ENCODE measurements at places on chromosomes 5 and 9.

DNA sequence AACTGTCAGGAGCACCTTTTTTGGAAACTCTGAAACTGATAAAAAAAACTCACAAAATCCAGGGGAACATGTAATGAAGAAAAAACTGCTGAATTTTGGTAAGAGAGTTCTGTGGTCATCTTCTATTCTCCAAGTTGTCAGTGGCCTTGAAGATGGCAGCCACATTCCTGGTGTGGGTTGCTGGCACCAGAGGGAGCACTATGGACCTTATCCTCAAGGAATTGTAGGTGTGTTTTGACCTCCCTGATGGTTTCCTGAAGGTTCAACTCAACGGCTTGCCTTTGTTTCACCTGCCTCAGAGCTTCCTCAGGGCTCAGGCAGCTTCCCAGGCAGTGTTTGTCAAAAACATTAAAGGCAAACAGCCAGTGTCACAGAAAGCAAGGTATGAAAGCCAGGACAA, 2.2 kb upstream of the SLC38A9 start:
- no peak for DNase-seq

GRCh38 chr5:139601429-139601828, 40.3 kb downstream of the UBE2D2 start:
- DNase-seq = no peak

DNA sequence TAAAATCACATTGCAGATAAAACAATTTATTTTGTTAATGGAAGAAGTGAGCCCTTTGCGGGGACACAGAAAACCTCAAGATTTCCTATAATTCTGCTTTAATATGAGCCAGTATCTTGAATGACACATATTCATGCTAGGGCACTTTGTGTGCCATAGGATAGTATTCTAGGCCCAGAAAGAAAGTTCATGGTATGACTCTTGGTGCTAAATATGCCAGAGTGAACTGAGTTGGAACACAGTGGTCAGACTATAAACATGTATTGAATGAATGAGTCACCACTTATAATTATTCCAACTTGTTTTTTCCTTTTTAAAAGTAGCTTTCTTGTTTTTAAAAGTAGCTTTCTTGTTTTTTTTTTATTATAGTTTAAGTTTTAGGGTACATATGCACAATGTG, 46.0 kb downstream of the ADAMTS19 start:
- no peak for DNase-seq

GRCh38 chr9:18442629-18443491, 31.1 kb upstream of the ADAMTSL1 start:
- peak; percentile 11 for DNase-seq

DNA sequence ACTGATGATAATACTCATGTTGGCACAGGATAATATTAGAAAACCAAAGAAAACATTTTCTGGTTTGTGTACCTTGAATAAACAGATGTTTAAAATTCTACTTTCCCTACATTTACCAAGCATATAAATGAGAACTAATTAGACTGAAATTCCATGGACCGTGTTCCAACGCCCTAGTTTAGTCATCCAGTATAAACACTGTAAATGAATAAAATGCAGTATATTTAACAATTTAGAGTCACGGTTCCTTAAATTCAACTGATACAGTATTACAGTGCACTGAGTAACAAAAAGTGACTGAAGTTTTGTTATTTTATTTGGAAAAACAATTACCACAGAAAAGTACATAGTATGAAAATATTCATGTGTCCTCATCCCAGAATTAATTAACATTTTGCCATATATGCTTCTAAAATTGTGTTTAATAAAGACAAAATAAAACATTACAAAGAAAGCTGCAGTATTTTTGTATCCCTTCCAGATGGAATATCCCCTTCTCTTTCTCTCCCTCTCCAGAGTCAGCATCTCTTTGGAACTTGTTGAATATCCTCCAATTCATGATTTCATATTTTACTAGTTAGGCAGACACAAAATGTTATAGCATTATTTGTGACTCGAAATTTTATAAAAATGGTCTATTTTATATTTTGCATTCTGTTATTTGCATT, 112.5 kb downstream of the HMHB1 start:
- no peak for DNase-seq

GRCh38 chr9:19788614-19789271, at the start of gene SLC24A2:
Gene SLC24A2, minus strand, starts transcription at chr9:19789037.
- no peak for DNase-seq

GRCh38 chr9:135183528-135184180, 96.2 kb downstream of the OLFM1 start:
- no peak for DNase-seq

- DNase-seq = no peak
Observed at GRCh38 chr9:97852399-97853055, 499 bp upstream of the FOXE1 start.

- DNase-seq = no peak
Observed at GRCh38 chr9:116927726-116928125, 240.6 kb downstream of the TRIM32 start.

GRCh38 chr9:103700195-103700962, 393.7 kb upstream of the SMC2 start:
- DNase-seq = no peak

- no peak for DNase-seq
Observed at GRCh38 chr9:133812941-133813748, 75.0 kb upstream of the SARDH start.

DNA sequence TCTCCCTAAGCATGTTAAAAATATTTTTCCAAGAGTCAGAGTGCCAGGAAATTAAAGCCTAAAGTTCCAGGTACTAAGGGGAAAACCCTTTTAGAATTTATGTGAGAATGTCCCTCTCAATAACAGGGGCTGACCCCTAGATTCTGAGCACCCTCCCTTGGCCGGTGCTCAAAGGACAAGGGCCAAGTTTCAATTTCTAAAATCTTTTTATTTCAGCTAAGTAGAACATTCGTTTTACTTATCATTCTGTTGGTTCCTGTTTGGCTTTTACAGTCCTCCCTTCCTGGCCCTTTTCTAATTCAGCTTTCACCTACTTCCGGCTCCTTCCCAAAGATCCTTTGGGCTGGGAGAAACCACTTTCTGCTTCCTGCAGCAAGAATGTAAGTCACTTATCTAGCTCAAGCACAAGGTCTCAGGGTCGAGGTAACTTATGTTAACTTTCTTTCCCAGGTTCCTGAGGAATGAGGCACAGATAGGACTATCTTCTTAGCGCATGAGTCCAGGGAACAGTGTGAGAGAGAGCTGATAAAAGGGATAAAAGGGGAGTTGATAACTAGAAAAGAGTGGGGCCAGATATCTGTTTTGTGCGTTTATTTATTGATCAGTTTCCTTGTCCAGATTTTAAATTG, 34.6 kb upstream of the F2RL2 start:
- no peak for DNase-seq

- DNase-seq = no peak
Observed at GRCh38 chr9:100303747-100304146, 49.0 kb downstream of the TEX10 start.

- DNase-seq = no peak
Observed at GRCh38 chr5:126975796-126976195, 54.6 kb downstream of the MARCHF3 start.

DNA sequence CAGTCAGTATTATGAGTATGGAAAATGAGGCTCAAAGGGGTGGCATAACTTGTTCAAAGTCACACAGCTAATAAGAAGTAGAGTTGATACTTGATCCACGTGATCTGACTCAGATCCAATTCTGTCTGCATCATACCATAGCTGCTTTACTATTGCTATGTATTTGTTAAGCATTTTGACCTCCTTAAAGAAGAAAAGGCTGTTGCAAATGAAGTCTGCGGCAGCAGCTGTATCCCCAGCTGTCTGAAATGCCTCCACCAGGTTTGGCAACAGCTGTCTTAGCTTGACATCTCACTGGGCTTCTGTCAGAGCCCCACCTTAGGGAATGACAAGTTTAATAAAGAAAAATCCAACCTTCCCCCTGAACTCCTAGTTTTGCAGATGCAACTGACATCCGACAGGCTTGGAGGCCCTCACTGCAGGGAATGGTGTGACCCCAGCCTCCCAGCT, 75.6 kb upstream of the SLC44A1 start:
- DNase-seq = no peak

DNA sequence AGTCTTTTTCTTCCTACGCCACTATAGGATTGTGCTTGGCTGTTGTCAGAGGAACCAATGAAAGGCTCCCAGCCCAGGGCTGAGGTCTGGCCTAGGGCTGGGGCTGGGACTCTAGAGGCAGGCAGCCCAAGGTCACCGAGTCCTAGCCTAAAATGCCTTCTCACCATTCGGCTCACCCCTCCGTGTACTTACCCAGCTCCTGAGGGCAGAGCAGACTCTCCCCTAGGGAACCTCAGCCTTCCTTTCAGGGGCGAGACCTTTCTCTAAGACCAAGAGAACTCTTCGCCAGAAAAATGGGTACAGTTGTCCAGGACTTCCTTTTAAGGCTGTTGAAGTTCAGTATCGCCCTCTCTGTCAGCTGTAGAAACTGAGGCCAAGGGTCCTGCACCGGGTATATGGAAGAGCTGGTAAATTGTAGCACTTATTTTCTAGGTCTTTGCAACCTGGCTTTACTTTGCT, 1.7 kb upstream of the SPRY4 start:
- DNase-seq = no peak
